Stimulated activated CD8-positive, alpha-beta memory T cell treated with anti-CD3 and anti-CD28 coated beads, Interleukin-7, amount 100 ng/mL, for 4 hours (primary cell): ENCODE measurements at places on chromosomes 12 and 14.

GRCh38 chr12:17372508-17372907, 717.5 kb downstream of the RERGL start:
- no peak for DNase-seq

- DNase-seq: no peak
These were observed 27.3 kb upstream of the ZFP36L1 start for GRCh38 chr14:68820119-68820518.

GRCh38 chr12:109124878-109125648, 8.7 kb downstream of the ACACB start:
- DNase-seq: no peak

DNA sequence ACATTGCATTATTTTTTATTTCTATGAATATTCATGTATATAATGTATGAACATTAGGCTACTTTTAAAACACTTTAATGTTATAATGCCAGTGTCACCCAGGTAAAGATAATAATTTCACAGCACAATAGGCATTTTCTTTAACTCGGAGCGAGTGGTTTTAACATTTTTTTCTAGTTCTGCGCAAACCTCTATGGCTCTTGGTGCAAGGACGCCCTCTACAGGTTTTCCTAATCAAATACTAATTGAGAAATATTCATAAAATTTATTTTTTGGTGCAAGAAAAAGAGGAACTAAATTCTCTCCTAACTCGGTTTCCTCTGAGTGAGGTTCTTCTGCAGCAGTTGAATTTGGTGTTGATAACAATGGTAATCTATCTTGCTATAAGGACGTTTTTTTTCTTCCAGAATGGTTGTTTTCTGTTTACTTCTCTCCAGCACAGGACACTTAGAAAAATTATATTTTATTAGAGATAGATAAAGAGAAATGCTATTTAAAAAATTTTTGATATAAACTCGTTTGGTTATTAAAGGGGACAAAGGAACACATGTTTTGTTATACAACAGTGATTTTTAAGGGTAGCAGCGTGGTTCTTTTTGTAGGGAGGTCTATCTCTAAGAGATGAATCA, 2.4 kb upstream of the WIF1 start:
- no peak for DNase-seq

GRCh38 chr12:104055686-104056388, 5.8 kb upstream of the GLT8D2 start:
- no peak for DNase-seq
